ENCODE measurements at places on chromosomes 2 and 18. TPM values are rescaled to one million over a fixed set of nuclear protein-coding genes. Genes with fewer than 3 reads are reported as not detected.
A peak's percentile ranks its signal among the peaks of the same experiment; 100 is the strongest.

The ZNF892 gene
- polyA plus RNA-seq = 1.6 TPM

- no peak overlapping the region for H3K4me3 ChIP-seq
- no peaks in the 10 kb centered on the region for H3K36me3 ChIP-seq
- no peak for DNase-seq
- H3K4me1 ChIP-seq = peaks cover 20% of the 10 kb centered on the region
- peak overlapping the region; percentile 56 for H3K27ac ChIP-seq
Observed at GRCh38 chr2:9693196-9693491, 62.3 kb upstream of the YWHAQ start.

- peaks cover 21% of the 10 kb centered on the region for H3K4me1 ChIP-seq
- H3K4me3 ChIP-seq = peak overlapping the region; percentile 79
- no peak for DNase-seq
- H3K36me3 ChIP-seq = no peaks in the 10 kb centered on the region
- H3K27me3 ChIP-seq = no peaks in the 10 kb centered on the region
Observed at GRCh38 chr2:214810671-214811070, 1.2 kb upstream of the BARD1 start.

- no peak for DNase-seq
- H3K27me3 ChIP-seq = no peaks in the 10 kb centered on the region
- H3K4me1 ChIP-seq = no peaks in the 10 kb centered on the region
- no peak overlapping the region for H3K4me3 ChIP-seq
- H3K36me3 ChIP-seq = no peaks in the 10 kb centered on the region
Observed at GRCh38 chr2:7930800-7931635, 750.8 kb upstream of the ID2 start.

The POTEF gene
- polyA plus RNA-seq = not detected
